ENCODE measurements at places on chromosomes 16 and 17.
A peak's percentile ranks its signal among the peaks of the same experiment; 100 is the strongest.

DNA sequence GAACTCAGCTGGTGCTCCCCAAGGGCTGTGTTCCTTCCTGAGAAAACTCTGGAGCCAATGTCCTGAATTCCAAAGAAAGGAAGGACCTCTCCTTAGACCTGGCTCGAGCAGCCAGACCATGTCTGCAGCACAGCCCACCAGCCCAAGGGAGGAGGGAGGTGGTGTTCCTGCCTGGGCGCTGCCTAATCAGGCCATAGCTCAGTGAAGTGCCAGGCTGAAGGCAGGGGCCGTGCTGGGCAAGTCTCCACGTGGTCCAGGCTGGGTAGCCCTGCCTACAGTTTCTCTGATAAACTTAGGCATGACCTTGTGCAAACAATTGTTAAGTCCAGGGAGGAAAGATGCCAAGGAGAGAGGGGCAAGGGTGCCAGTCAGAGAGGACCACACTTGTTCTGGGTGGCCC is 76.8 kb downstream of the MPRIP start:
- DNase-seq, result no peak

GRCh38 chr17:14152721-14153120 is 83.4 kb downstream of the COX10 start:
- DNase-seq, result peak; percentile 1

DNA sequence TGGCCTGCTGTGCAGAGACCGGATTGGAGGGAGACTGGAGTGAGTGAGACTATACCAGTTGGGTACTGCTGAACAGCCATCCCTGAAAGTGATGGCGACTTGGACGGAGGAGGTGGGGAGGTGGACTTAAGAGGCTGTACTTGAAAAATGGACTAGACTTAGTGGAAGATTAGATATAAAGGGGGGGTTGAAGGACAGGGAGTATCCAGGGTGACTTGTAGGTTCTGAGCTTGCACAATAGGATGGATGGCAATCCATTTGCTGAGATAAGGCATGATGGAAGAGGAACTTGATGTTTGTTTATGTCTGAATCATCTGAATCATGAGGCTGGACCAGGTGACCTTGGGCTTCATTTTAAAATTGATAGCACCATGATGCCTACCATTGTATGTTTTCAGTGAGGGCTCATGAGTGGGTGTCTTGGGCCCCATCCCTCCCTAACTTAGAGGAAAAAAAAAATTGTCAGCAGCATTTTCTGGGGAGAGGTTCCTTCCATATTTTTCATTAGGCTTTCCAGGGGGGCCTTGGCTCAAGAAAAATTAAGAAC is 41.2 kb downstream of the PRKCA start:
- no peak for DNase-seq

- no peak for DNase-seq
Observed at GRCh38 chr16:1635070-1635469, 22.9 kb downstream of the CRAMP1 start.

DNA sequence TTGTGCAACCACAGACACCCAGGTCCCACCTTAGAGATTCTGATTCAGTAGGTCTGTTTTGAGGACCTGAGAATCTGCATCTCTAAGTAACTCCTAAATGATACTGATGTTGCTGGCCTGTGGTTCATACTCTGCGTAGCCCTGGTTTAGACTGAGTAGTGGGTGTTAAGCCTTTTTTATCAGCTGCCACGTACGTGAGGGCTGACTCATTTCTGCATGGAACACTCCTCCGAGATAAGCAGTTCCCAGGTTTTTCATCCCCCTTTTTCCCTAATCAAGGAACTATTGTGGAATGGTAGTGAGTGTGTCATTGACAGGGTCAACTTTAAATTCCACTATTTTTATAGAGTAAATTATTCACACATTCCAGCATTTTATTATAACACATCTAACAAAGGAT is 26.1 kb downstream of the CDRT4 start:
- DNase-seq, result no peak

- no peak for DNase-seq
Observed at GRCh38 chr16:19994466-19995170, 79.1 kb downstream of the GPR139 start.

DNA sequence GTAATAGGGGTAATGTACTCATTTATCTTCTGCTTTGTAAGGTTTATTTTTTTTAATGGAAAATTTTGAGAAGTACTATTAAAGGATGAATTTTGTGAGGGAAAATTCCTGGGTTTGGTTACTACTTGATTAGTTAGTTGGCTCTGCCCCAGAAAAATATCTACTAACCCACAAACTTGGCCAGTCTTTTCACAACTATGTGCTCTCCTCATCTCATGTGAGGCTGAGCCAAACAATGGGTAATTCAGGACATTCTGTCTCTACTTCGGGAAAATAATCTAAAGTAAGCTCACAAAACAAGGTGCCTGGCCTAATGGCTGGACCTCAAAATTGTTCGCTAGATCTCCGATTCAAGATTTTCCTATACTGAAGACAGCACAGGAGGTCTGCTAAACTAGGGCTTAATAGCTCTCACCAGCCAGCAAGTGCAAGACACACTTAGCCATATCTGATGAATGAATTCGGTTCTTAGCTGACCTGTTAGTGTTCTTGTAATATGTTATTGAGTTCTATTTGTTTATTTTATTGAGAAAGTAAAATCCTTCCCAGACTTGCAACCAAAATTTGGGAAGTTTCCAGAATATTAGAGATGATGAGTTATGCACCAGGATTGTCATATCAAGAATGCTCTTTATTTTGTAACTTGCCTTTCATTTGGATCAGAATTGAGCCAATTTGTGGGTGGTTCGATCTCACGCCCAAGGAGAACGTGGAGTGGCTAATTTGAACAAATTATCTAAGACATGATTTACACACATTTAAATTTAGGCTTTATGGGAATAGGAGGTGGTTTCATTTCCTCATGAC is 5.7 kb downstream of the KCNJ16 start:
- DNase-seq, result no peak

DNA sequence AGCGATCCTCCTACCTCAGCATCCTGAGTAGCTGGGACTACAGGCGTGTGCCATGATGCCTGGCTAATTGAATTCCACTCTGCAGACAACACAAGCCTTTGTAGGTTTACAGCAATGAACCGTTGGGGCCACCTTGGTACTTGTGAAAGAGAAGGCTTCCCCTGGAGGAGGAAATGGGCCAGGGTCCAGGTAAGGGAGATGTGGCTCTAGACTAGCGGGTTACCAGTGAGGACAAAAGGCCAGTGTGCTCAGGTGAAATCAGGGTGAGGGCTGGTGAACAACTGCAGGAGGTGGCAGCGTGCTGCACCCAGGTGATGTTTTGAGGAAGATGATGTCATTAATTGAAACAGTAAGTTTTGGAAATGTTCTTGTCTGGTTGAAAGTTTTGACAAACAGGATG is 6.7 kb downstream of the SDR42E1 start:
- DNase-seq, result no peak

- no peak for DNase-seq
Observed at GRCh38 chr16:68866933-68867332, 23.6 kb downstream of the TANGO6 start.

GRCh38 chr17:73482894-73483293 is 161.4 kb downstream of the SDK2 start:
- DNase-seq, result no peak

GRCh38 chr16:47928008-47928407 is 227.8 kb downstream of the ABCC12 start:
- DNase-seq, result no peak

- no peak for DNase-seq
Observed at GRCh38 chr17:42025191-42025579, 5.3 kb downstream of the NKIRAS2 start.

DNA sequence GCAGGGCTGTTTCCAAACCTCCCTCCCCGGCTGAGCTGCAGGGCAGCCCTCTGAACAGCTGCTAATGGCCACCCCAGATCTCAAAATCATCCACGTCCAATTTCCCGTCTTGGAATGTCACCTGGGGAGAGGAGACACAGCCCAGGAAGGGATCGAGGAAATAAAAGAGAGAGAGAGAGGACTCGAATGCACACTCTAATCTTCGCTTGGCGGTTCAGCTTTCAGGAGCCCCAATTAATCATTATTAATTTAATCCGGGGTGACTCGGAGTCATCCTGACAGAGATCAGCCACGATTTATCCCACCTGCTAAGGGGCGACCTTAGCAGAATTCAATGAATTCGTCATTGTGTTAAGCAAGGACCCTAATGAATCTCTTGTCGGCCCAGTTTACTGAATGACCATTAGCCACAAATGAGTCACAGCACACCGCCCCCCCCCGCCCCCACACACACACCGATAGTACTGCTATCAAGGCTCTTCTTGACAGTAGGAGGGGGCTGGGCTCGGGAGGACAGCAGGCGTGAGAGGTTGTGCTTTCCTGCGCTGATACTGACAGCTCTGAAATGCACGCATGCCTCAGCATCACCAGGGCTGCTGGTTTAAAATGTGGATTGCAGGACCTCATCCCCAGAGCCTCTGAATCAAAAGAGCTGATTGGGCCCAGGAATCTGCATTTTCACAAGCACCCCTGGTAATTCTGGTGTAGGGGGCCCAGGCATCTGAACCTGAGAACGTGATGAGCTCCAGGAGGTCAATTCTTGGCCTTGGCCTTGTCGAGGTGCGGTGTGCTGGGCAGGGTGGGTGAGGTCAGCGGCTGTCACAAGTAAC is 190.0 kb upstream of the CIBAR2 start:
- no peak for DNase-seq

DNA sequence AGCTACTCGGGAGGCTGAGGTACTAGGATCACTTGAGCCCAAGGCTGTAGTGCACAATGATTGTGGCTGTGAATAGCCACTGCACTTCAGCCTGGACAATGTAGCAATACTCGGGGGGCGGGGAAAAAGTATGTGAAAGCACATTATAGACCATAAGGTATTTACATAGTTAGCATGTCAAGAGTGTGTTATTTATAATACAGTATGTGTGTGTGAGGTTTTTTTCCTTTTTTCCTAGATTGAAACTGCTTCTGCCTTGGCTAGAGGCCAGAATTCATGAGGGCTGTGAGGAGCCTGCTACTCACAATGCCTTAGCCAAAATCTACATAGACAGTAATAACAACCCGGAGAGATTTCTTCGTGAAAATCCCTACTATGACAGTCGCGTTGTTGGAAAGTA is 30.5 kb downstream of the PTRH2 start:
- no peak for DNase-seq

- no peak for DNase-seq
Observed at GRCh38 chr16:85645021-85645589, 32.0 kb downstream of the GSE1 start.

DNA sequence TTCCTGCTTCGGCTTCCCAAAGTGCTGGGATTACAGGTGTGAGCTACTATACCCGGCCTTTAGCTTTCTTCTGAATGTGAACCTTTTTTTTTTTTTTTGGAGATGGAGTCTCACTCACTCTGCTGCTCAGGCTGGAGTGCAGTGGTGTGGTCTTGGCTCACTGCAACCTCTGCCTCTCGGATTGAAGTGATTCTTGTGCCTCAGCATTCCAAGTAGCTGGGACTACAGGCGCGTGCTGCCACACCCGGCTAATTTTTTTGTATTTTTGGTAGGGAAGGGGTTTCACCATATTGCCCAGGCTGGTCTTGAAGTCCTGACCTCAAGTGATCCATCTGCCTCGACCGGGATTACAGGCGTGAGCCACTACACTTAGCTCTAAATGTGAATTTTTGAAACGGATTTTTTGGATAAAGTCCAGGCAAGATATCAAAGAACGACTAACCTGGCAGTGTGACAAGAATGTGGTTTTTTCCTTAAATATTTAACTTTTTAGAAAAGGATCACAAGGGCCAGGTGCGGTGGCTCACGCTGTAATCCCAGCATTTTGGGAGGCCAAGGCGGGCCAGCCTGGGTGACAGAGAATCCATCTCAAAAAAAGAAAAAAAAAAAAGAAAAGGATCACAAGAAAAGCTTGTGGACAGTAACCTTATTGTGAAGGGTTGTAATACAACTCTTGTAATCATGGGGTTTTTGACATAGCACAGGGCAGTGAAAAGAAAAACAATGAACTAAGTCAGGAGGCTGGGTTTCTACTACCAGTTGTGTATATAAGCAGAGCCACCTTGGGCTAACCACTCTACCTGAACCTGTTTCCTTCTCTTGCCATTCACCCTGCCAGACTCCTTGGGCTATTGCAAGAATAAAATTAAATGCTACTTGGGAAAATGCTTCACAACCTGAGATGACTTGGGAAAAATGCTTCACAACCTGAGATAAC is 6.2 kb downstream of the BRCA1 start:
- DNase-seq, result peak; percentile 8

GRCh38 chr17:44235583-44235936 is 16.1 kb upstream of the UBTF start:
- no peak for DNase-seq

DNA sequence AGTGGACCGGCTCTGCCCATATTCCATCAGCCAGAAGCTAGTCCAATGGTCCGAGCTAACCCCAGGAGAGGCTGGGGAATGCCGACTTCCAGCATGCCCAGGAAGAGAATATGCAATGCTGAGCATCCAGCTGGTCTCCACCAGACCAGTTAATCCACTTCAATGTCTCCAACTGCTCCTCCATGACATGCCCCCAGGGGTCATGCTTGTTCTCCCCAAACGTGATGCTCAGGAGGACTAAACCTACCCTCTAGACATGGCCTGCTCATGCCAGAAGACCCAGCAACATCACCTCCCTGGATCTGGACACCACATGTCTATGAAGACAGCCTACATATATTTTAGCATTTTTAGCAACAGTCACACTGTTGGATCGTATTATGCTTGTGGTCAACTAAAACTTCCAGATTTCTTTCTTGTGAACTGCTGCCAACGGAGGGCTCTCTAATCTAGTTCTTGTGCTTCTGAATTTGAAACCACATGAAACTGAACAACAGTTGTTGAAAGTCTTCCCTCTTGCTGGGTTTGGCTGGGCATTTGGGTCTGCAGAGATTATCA is 245.1 kb downstream of the SOX9 start:
- DNase-seq, result no peak

Data from NCI-H446 (cell line).